Foreskin keratinocyte (primary cell): ENCODE measurements at places on chromosomes 1 and 21.
A peak's percentile ranks its signal among the peaks of the same experiment; 100 is the strongest.

GRCh38 chr1:192261476-192261875 is 55.3 kb upstream of the RGS21 start:
- no peak for DNase-seq

DNA sequence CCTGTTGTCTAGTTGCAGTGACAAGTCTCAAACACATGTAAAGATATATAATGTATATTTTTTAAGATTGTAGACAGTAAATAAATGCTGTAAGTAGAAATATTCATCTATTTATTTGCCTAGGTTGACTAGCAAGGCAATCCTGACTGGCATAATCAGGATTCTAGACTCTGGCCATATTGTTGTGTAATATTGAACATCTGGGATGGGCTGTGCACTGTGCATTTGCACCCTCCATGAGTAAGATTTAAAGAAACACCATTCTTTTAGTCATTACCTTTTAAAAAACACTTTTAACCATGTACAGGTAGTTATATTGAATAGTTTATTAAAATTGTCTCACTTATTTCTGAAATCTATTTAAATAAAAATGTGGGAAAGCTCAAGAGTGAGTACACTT is 32.4 kb downstream of the RASAL2 start:
- no peak for DNase-seq

DNA sequence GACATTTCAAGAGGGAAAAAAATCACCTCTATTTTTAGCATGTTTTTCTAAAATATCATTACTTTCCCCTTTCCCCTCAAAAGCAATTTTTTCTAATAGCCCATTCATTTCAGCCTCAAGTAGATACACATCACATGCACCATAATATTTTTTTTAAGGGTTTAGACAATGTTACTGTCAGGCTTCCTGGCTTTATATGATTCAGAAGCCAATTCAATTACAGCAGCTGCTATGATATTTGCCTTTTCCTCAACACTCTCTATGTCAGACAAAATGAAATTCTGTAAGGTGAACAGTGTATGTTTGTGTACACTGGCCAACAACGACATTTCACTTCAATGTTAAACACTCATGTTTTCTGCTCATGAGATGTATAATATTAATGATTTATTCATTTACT is 46.5 kb downstream of the OMA1 start:
- no peak for DNase-seq

DNA sequence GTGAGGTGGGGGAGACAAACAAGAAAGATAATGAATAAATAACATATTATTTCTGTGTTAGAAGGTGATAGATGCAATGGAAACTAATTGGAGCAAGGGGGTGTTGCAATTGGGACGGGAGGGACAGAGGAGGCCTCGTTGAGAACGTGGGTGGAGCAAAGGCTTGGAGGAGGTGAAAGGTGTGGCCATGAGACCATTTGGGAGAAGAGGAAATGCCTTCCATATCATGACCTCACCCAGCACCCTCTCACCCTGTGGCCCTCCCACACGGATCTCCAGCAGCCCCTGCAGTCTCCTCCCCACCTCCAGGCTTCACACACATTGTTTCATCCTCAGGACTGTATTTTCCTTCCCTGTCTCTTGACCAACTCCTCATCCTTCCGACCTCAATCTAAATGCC is 85.3 kb upstream of the ARHGAP29 start:
- peak; percentile 78 for DNase-seq

DNA sequence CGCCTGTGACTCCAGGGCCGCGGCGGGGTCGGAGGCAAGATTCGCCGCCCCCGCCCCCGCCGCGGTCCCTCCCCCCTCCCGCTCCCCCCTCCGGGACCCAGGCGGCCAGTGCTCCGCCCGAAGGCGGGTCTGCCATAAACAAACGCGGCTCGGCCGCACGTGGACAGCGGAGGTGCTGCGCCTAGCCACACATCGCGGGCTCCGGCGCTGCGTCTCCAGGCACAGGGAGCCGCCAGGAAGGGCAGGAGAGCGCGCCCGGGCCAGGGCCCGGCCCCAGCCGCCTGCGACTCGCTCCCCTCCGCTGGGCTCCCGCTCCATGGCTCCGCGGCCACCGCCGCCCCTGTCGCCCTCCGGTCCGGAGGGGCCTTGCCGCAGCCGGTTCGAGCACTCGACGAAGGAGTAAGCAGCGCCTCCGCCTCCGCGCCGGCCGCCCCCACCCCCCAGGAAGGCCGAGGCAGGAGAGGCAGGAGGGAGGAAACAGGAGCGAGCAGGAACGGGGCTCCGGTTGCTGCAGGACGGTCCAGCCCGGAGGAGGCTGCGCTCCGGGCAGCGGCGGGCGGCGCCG is at the start of gene SIM2:
TSS of gene SIM2 (plus strand) at position 135 of the 565 bp plus-strand sequence. CDS start 632 bp downstream, outside the sequence.
- no peak for DNase-seq

- no peak for DNase-seq
These were observed 144.8 kb downstream of the USP25 start for GRCh38 chr21:15874615-15875014.

DNA sequence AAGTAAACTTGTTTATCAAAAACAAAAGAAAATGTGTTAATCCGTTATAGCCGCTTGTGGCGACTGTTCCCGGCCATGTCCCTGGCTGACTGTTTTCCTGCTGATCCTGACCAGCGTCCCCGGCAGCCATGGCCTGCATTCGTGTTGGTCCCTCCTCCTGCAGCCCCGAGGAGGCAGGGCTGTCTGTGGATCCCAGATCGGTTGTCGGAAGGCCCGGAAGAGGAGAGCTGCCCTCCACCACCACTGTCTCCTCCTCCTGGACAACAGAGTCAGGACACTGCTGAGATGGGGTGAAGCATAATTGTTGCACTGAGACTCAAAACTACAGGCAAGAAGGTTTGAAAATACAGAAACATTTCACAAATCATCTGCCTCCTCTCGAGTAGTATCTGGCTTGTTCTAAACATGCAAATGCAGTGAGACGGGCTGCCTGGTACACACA is 3.6 kb upstream of the MXRA8 start:
- DNase-seq, result no peak

DNA sequence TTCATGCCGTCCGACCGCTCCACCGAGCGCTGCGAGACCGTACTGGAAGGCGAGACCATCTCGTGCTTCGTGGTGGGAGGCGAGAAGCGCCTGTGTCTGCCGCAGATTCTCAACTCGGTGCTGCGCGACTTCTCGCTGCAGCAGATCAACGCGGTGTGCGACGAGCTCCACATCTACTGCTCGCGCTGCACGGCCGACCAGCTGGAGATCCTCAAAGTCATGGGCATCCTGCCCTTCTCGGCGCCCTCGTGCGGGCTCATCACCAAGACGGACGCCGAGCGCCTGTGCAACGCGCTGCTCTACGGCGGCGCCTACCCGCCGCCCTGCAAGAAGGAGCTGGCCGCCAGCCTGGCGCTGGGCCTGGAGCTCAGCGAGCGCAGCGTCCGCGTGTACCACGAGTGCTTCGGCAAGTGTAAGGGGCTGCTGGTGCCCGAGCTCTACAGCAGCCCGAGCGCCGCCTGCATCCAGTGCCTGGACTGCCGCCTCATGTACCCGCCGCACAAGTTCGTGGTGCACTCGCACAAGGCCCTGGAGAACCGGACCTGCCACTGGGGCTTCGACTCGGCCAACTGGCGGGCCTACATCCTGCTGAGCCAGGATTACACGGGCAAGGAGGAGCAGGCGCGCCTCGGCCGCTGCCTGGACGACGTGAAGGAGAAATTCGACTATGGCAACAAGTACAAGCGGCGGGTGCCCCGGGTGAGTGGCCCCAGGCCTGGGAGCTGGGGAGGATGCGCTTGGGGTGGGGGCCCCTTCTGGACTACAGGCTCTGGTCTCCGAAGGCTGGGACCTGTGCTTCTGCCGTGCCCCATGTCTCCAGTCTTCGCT is 1.1 kb downstream of the SKI start:
- DNase-seq, result no peak

GRCh38 chr1:207997486-207998268 is 86.8 kb upstream of the CD34 start:
- peak; percentile 50 for DNase-seq

DNA sequence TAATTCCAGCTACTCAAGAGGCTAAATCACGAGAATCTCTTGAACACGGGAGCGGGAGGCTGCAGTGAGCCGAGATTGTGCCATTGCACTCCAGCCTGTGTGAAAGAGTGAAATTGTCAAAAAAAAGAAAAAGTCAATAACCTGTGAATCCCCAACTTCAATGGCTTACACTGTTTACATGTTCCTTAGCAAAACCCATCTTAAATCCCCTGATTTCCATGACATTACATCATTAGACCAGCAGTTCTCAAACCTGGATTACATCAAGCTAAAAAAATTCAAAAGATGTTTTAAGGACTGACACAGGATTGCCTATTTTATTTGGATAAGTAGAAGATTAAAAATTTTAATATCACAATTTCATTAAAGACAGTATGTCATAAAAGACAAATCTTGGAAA is 12.4 kb downstream of the GPBP1L1 start:
- DNase-seq, result no peak

- no peak for DNase-seq
These were observed 125.5 kb upstream of the SERBP1 start for GRCh38 chr1:67555461-67556296.
